ENCODE measurements at places on chromosomes 3 and 15.

GRCh38 chr15:40436116-40436891, 4.4 kb upstream of the BAHD1 start:
- DNase-seq, result no peak

DNA sequence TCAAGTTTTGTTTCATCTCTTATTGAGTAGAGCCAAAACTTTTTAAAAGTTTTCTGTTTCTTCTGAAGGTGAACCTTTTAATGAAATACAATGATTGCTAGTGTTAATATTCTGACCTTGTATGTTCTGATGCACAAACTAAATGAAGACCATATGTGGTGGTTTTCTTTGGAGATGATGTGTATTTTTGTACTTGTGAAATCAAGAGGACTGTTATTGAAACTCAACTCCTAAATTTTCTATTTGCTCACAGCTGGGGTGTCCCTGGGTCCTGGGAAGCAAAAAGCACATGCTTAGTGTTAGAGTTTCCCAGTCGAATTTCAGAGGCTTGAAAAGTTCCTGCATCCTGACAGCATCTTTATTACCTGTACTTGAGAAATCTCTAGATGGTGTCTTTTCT, 1185.8 kb upstream of the ALCAM start:
- DNase-seq, result peak; percentile 2

DNA sequence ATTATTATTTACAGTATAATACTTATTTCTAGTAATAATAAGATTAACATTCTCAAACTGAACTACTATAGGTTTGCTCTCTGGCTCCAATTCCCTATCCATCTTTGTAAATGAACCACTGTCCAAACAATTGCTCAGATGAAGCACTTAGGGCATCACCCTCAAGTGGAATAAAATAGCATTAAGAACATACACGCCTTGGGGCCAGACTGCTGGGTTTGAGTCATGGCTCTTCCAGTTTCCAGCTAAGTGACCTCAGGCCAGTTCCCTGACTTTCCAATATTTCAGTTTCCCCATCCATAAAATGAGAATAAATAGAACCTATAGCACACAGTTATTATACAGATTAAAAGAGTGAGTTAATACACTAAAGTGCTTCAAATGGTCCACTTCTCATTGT, 507.2 kb downstream of the MAGI1 start:
- no peak for DNase-seq

- DNase-seq, result no peak
Observed at GRCh38 chr15:78193731-78194567, 40.4 kb downstream of the ACSBG1 start.

DNA sequence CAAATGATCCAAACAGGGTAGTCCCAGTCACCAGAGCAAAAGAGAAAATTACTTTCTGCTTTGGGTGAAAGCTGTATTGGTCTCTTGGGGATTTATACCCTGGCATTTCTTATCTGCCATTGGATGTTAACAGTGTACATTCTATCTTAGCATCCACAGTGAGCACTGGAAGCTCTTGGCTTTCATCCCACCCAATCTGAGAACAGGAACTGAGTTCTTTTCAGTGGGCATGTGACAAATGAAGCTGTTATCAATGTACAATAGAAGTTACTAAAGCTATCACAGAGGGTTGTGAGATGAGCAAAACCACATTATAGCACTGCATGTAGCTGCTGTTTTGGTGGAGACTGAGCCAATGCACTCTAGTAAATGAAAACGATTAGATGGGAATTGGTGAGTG, 300.7 kb downstream of the TUSC7 start:
- DNase-seq, result peak; percentile 39

DNA sequence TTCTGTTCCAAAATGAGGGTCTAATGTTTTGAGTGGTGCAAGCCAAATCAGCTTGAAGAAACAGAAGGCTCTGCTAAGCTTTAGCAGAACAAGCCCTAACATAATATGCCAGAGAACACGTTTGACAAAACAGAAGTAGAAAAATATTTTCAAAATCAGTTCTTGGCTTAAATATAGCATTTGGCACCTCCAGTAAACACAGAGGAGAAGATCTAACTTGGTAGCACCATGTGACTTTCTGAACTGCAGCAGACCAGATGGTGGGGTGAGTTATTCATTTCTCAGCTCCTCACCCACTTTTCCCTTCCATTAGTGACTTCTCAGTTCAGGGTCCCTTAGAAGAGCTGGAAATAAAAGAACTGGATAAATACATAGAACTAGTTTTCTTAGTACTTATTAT, 395.8 kb downstream of the MAGI1 start:
- DNase-seq, result no peak

- DNase-seq, result no peak
Observed at GRCh38 chr3:137714551-137714950, 49.6 kb upstream of the SOX14 start.

- no peak for DNase-seq
Observed at GRCh38 chr3:4245671-4246070, 57.5 kb upstream of the SETMAR start.

DNA sequence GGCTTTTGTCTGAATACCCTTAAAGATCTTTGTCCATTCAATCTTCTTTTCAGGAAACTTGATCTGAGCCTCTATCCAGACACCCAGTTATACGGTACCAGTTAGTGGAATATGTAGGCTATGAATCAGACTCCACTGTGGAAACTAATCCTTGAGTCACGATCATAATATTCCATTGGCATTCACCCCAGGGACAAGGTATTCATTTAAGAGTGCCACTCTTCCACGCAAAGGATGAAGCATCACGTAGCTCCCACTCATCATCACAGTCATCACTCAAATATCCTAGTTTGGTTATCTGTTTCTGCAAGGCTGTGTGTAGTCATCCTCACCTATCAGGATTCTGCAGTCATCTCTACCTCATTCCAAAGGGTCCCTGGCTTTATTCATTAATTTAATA, 85.6 kb downstream of the NEDD4 start:
- no peak for DNase-seq

DNA sequence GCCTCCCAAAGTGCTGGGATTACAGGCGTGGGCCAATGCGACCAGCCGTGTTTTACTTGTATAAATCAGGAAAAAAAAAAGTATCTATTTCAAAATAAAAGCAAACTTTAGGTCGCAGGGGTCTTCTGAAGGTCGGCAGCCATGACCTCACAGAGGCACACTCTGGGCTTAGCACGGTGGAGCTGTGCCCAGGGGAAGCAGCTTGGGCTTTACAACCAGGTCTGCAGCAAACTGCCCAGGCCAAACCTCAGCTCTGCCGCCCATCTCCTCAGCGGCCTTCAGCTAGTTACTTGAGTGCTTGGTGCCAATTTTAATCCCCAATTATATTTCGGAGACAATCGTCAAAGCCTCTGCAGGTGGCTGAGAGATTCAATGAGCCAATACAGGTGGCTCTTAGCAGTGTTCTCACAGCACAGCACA, 30.1 kb downstream of the ZDHHC19 start:
- DNase-seq, result no peak

DNA sequence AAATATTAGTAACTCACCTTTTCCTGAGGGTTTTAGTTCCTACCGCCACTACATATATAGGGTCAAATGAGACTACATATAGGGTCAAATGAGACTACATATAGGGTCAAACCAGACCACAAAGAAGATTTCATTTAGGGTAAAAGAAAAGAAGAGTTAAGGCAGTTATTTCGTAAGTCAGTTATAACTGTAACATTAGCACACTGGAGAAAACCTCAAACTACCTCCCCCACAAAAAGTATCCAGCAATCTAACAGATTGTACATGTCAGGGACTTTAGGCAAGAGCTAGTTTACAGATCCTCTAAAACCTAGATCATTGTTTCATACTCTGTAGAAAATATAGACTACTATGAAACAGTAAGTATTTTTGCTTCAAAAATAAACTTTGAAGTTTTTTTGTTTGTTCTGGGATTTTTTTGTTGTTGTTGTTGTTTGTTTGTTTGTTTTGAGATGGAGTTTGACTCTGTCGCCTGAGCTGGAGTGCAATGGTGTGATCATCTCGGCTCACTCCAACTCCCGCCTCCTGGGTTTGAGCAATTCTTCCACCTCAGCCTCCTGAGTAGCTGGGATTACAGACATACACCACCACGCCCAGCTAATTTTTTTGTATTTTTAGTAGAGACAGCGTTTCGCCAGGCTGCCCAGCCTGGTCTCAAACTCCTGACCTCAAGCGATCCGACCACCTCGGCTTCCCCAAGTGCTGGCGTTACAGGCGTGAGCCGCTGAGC, 92.4 kb upstream of the CGNL1 start:
- no peak for DNase-seq

- no peak for DNase-seq
Observed at GRCh38 chr3:182046166-182046764, 334.5 kb downstream of the SOX2 start.

DNA sequence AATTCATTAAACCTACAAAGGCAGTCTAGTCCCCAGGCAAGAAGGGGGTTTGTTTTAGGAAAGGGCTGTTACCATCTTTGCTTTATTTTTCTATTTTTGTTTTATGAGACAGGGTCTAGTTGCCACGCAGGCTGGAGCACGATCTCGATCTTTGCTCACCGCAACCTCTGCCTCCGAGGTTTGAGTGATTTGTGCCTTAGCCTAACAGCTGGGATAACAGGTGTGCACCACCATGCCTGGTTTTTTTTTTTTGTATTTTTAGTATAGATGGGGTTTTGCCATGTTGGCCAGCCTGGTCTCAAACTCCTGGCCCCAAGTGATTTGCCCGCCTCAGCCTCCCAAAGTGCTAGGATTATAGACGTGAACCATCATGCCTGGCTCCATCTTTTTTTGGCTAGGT, 4.9 kb downstream of the HIGD1A start:
- DNase-seq, result no peak

DNA sequence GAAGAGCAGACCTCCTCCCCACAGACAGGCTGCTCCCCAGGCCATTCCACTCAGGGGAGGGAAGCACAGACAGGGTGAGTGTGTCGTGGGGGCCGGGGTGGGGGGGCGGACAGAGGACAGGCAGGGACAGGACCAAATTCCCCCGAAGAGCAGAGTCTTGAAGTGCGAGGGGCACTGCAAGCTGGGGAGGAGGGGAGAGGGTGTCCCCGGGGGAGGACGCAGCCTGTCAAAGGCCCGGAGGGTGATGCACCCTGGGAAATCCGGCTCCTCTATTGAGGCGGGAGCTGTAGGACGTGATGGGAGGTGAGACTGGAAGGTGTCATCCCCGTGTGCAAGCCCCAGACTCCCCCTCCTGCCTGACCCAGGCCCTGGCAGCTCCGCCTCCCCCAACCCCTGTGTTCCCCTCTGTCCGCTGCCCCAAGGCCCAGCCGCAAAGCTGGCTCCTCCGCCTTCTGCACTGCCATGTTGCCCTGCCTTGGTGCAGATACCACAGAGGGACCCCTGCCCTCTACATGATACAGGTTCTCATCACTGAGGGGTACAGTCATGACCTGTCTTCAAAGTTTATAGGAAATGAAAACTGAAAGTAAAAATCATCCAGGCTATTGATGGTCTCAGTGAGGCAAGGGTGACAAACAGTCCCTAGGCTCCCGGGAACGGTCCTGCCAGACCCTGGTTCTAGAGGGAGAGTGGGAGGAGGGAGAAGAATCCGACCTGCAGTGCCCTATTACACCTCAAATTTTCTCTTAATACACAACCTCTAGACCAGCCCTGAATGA, 76.3 kb upstream of the IQSEC1 start:
- DNase-seq, result no peak

GRCh38 chr3:140243575-140243974, 308.6 kb downstream of the CLSTN2 start:
- DNase-seq, result no peak

- DNase-seq, result peak; percentile 8
Observed at GRCh38 chr3:73332558-73332957, 271.1 kb downstream of the EBLN2 start.

DNA sequence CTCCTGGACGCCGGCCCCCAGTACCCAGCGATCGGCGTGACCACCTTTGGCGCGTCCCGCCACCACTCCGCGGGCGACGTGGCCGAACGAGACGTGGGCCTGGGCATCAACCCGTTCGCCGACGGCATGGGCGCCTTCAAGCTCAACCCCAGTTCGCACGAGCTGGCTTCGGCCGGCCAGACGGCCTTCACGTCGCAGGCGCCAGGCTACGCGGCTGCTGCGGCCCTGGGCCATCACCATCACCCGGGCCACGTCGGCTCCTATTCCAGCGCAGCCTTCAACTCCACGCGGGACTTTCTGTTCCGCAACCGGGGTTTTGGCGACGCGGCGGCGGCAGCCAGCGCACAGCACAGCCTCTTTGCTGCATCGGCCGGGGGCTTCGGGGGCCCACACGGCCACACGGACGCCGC, 956 bp downstream of the ZIC1 start:
- no peak for DNase-seq

DNA sequence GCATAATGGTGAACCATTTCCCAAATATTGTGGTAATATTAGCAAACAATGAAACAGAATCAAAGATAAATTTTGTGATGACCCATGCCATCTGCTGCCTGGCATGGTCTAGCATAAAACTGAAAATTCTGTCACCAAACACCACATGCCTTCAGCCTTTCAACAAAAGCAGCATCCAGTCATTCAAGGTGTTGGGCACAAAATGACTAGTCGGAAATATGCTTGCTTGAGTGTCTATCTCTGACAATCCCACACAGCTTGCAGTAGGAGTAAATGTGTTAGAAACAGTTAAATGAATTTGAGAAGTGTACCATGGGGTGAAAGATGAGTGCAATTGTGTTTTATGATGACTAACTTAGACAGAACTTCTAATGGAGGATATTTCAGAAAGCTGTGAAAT, 61.7 kb upstream of the CDIN1 start:
- no peak for DNase-seq

GRCh38 chr3:72380193-72380592, 468.1 kb downstream of the SHQ1 start:
- no peak for DNase-seq

DNA sequence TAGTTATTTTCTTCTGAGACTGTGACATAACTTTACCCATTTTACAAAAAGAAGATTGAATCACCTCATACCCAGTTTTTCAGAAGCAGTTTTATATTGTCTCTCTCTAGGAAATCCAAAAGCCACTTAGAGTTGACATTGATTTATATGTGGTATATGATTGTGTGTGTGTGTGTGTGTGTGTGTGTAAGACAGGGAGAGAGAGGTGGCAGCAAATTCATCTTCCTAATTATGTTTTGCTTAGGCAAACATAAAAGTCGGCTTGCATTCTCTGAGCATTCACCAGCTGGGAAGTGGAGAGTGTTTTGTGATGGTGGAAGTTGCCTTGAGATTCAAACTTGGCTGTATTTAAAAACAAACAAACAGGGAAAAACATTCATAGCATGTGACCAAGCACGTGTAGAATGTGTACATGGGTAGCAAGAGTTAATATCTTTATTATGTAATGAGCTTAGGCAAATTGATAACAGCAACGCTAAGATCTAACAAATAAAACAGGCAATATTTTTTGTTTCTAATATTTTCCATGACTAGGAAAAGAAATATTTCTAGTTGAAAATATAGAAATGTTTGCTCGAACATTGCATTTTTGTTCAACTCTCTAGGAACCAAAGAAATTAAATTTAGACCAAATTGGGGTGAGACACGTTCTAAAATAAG, 64.4 kb upstream of the IGF1R start:
- no peak for DNase-seq

DNA sequence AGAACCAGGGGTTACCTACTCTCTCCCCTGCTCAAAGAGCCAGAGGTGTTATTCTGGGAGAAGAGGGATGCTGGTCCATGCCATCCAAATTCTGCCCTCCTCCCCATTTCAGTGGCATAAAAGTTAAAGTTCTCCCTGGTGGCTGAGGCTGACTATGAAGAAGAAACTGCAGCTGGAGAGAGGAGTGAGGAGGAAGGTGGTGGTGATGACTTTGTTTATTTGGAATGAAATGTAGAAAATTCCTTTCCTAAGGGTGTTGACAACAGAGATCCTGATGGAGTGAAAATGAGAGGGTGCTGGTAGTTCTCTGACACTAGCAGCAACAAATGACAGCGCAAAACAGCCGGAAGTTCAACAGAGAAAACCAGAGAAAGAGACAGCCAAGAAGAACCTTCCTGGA, 100.4 kb downstream of the PCCB start:
- DNase-seq, result no peak
